ENCODE measurements at places on chromosomes 2 and 18.

- DNase-seq = peak; percentile 66
These were observed 629.9 kb downstream of the NRXN1 start for GRCh38 chr2:50401772-50402653.

DNA sequence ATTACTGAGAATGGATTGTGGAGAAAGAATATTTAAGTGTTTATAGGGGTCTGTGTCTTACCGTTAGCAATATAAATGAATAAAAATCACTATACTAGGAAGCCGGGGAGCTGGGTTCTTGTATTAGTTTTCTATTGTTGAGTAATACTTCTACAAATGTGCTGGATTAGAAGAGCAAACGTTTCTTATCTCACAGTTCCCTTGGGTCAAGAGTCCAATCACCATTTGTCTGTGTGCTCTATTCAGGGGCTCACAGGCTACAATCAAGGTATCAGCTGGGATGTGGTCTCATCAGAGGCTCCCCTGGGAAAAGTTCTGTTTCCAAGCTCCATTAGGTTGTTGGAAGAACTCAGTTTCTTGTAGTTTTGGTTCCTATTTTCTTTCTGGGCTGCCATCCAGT is 790.9 kb downstream of the CNTNAP5 start:
- no peak for DNase-seq

GRCh38 chr18:55384551-55385275 is 203.3 kb downstream of the TCF4 start:
- peak; percentile 83 for DNase-seq

DNA sequence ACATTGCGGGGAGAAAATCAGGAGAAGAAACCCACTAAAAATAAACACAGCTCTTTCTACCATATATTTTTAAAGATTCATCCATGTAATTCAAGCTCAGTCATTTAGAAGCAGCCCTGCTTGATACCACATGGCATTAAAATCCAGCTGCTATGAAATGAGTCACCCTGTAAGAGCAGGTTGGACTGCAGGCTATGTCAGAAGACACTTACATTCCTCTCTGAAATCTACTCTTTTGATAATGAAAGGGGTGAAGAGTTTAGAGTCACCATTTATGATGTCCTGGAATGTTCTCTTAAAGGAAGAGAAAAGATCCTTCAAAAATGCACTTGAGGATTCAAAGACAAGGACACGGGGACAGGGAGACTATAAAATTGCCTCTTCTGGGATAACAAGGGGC is 100.6 kb upstream of the APCDD1 start:
- DNase-seq = peak; percentile 80

DNA sequence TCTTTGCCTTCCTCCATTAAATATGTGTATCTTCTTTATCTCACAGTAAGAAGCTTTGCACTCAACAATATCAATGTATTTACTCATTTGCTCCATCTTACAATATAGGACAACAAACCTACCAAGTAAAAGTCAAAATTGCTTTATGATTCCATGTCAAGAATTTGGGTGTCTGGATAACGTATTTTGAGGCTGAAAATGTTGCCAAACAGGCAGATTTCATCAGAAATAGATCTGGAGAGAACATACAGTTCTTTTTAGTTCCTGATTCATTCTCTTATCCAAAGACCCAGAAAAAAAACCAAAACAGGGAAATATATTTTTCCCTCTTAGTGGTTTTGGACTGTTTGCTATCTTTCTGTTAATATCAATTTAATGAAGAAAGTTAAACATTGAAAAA is 621.1 kb downstream of the STK39 start:
- no peak for DNase-seq

DNA sequence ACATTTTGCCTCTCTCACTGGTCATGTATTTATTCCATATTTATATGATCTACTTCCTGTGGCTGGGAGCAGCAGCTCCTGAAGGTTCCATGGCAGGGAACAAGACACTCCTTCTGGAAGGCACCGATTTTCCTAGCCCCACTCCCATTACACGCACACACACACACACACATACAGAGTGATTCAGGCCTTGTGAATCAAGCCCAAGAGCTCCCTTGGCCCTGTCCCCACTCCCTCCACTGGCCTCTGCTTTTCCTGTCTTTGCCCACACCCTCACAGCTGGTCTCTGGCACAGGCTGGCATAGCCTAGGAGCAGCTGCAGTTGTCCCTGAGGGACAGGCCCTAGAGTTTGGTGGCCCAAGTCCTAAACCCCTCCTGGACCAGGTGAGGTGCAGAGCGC is 201.7 kb downstream of the NAPG start:
- peak; percentile 18 for DNase-seq

- DNase-seq = peak; percentile 31
These were observed 92.1 kb upstream of the ID2 start for GRCh38 chr2:8589721-8590120.

- DNase-seq = no peak
These were observed 115.9 kb downstream of the RPIA start for GRCh38 chr2:88807237-88807962.

DNA sequence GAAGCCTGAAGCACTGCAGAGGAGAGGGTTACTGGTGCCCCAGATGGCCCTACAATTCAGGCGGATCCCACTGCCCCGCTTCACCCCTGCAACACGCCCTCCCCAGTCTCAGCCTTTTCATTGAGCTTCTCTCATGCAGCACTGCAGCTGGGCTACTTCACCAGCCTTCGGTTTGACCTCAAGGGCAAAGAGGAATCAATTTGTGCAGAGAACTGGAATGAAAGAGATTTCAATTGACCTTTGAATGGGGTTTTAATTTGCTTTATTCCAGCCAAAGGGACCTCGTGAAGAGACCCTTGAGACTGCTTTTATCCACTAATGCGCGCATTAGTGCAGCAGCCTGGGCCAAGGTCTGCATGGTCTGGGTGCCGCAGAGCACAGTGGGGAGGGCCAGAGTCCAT is 8.8 kb upstream of the POMC start:
- DNase-seq = no peak

DNA sequence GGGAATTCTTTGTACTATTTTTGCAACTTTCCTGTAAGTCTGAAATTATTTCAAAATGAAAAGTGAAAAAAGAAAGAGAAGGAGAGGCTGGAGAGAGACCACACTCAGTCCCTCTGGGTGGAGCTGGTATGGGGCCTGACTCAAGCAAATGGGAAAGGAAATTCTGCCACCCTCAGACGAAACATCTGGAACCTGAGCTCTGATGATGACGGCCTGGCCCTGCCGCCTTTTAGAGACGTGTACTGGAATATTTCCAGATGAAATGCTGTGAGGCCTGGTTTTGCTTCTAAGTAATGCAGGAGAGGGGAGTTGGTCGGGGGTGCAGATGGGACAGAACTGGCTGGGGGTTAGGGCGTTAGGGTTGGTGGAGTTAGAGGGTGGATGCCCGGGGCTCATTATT is 57.4 kb upstream of the GLI2 start:
- no peak for DNase-seq

GRCh38 chr18:70072678-70073077 is 125.0 kb upstream of the CD226 start:
- DNase-seq = peak; percentile 61

GRCh38 chr2:127574656-127575055 is 39.2 kb downstream of the MYO7B start:
- no peak for DNase-seq

DNA sequence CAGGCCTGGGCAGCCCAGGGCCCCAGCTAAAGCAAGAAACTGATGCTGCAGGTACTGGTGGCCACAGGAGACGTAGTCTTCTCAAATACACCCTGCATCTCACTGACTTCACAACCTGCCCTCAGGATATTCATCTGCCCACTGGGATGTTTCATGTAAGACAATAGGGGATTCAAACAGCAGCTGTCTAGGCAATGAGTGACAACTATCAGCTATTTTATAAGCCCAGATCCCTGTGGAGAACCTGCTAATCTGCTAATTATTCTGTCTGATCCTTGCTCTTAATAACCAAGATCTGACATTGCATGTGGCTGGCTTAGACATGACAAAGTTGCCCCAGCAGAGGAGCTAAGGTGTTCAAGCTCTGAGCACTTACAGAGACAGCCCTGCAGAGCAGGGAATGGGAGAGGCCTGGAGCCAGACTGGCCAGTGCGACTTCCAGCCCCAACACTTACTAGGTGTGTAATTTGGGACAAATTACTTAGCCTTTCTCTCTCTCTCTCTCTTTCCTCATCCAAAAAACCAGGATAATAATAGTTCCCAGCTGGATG is 28.6 kb downstream of the SIGLEC15 start:
- peak; percentile 93 for DNase-seq

GRCh38 chr2:38462121-38462661 is 85.1 kb upstream of the ATL2 start:
- DNase-seq = no peak

- peak; percentile 90 for DNase-seq
These were observed 153.6 kb downstream of the CCDC85A start for GRCh38 chr2:56337342-56337741.

GRCh38 chr2:235070063-235070706 is 118.4 kb downstream of the SH3BP4 start:
- DNase-seq = peak; percentile 12

DNA sequence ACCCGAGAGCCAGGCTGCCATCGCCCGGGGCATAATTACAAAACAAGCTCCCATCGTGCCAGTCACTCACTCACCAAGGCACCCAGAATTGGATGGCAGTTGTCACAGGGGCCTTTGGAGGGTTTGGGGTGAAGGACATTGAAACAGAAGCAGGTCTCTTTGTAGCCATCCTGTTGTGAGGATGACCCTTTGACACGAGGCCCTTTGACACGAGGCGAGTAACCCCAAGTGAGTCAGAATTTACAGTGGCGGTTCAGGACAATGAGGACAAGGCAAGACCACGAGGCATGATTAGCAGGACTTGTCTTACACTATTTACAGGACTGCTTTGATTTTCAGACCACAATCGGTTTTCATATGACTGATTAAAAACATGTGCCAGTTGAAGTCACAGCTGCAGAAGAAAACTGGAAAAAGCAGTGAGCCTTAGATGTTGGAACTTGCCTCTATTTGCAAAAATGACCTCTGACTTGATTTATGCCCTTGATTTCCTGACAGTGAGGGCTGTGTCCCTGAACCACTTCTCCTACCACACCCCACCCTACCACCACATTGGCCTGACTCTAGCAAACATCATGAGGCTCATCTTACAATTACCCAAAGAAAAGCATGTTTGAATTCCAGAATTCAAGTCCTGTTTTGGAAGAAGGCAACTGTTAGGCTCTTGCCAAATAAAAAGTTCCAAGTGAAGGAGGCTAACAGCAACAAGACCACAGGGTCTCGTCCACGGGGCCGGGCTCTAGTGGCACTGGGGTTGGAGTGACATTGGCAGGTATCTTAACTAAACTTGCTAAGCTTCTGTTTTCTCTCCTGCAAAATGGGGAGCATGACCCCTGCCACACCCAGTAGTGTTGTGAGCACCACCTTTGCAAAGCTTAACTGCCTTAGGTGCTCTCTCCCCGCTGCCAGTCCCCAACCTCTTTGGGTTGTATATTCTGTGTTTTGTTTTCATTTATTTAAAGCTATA is 64.4 kb upstream of the FOSL2 start:
- no peak for DNase-seq

DNA sequence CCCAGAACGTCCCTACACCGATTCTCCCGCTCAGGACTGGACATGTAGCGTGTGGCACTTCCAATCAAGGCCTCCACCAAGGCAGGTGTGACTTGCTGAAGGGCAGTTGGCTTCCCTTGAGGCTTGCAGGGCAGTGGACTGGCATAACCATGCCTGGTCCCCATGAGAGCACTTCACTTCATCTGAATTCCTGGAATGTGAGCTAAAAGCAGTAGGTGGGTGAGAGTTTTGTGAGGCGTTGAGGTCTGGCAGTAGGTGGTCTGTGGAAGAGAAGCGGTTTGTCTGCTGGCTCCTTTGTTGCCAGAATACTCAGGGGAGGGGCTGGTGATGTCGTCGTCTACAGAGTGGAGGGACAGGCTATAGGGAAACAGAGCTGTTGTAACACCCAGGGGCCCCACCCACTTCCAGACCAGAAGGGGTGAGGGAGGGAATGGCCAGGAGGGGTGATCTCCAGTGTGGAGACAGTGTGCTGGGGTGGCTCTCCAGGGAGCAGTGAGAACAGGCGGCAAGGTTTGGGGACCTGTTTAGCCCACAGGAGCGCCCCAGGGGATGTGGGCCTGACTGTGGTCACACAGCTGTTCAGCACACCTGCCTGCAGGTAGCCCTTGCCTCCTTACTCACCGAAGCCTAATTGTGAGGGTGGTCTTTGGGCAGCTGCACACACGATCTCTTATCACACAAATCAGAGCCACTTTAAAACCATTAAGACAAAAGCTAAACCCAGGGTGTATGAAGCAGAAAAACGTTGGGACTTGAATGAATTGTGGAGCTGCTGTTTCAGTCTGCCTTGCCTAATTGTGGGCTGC is 21.5 kb upstream of the ALKAL2 start:
- peak; percentile 15 for DNase-seq

- DNase-seq = peak; percentile 57
These were observed 775.5 kb downstream of the RNF144A start for GRCh38 chr2:7692657-7693161.

GRCh38 chr18:57841568-57841967 is 38.5 kb upstream of the ATP8B1 start:
- no peak for DNase-seq

GRCh38 chr2:39281391-39281790 is 37.6 kb upstream of the CDKL4 start:
- no peak for DNase-seq

GRCh38 chr2:81495556-81495955 is 1191.0 kb upstream of the LRRTM1 start:
- no peak for DNase-seq

- no peak for DNase-seq
These were observed 68.4 kb downstream of the ID2 start for GRCh38 chr2:8750221-8750620.

DNA sequence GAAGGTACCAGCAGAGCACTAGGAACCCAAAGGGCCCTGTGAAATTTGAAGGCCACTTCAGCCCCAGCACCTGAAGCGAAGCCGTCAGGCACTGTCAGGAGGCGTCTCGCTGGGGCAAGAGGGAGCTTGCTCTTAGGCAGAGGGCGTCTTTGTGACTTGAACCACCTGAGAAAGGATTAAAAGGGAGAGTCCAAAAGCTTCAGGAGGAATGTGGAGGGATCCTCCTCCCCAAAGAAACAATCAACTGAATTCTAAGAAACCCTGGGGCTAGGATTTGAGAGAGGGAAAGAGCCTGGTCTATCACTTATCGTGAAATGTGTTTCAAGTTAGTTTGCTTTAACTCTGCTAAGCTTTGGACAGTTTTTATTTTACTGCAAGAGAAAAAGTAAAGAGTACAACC is 324.9 kb upstream of the SOX11 start:
- DNase-seq = no peak

DNA sequence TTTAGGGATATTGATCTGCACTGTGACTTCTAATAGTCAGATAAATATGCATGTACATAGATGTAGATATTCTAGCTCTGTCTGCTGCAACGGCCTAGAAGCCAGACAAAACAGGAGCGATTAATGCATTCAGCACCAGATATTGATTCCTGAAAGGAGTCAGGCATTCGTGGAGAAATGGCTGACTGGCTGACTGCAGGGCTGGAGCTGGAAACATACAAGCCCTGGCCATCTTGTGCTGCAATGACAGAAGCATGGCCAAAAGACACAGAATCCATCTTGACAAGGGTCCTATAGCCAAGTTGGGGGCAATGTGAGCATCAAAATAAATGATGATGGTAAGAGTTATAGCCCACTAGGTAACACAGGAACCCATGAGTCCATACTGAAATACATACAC is 231.5 kb upstream of the KLHL29 start:
- DNase-seq = no peak

- DNase-seq = no peak
These were observed 372.6 kb downstream of the STK39 start for GRCh38 chr2:167874812-167875211.

- no peak for DNase-seq
These were observed 12.7 kb upstream of the DDX18 start for GRCh38 chr2:117801826-117802225.
